ENCODE measurements at places on chromosomes 1 and 21. TPM values are rescaled to one million over a fixed set of nuclear protein-coding genes. Genes with fewer than 3 reads are reported as not detected.
A peak's percentile ranks its signal among the peaks of the same experiment; 100 is the strongest.

GRCh38 chr1:221437926-221438325 is 304.0 kb downstream of the DUSP10 start:
- H3K36me3 ChIP-seq: no peaks in the 10 kb centered on the region
- H3K4me3 ChIP-seq: no peak overlapping the region
- peaks cover 34% of the 10 kb centered on the region for H3K4me1 ChIP-seq
- H3K27ac ChIP-seq: peak overlapping the region; percentile 22

The MIB2 gene
- 32.7 TPM for total RNA-seq

The TNFRSF8 gene
- total RNA-seq: 65.5 TPM

- H3K4me1 ChIP-seq: no peaks in the 10 kb centered on the region
- no peak for DNase-seq
- no peak overlapping the region for H3K4me3 ChIP-seq
- peaks cover 26% of the 10 kb centered on the region for H3K27me3 ChIP-seq
- H3K36me3 ChIP-seq: no peaks in the 10 kb centered on the region
- H3K27ac ChIP-seq: no peak overlapping the region
These were observed 365.5 kb upstream of the ESRRG start for GRCh38 chr1:217088521-217089284.

The L1TD1 gene
- not detected for total RNA-seq

DNA sequence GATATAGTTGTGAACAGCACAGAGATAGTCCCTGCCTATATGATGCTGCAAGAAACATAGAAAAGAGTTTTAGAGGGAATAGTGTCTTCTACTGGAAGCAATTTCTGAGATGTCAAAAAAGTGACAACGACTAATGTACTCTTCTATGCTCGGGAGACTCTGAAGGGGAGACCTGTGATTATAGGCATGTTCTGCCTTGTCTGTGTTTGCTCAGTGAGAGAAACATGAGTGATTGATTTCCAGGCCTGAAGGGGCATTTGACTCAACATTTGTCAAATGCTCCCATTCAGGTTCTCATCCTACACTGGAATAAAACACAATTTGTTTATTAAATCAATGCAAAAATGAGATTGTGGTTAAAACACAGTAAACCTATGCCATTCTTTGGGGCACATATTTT is 131.8 kb downstream of the CTH start:
- no peaks in the 10 kb centered on the region for H3K36me3 ChIP-seq
- H3K27me3 ChIP-seq: peaks cover 5% of the 10 kb centered on the region
- no peaks in the 10 kb centered on the region for H3K4me1 ChIP-seq
- DNase-seq: no peak
